ENCODE measurements at places on chromosomes 5 and 9.
A peak's percentile ranks its signal among the peaks of the same experiment; 100 is the strongest.

DNA sequence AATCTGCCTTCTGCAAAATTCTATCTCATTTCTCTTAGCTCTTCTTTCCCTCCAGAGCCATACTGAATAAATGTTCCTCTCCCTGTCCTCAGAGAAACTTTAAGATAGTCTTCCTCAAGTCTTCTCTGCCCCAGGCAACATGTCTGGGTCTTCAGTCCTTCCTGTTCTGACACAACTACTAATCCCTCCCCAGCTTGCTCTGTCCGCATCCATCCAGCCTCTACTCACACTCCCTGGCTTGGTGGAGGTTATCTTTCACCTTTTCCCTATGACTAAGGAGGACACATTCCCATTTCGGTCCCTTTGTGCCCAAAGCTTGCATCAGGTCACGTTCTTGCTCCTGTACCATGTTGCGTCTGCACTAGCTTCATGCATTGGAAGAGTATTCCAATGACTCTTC, 143.3 kb downstream of the TTLL11 start:
- no peak for DNase-seq

DNA sequence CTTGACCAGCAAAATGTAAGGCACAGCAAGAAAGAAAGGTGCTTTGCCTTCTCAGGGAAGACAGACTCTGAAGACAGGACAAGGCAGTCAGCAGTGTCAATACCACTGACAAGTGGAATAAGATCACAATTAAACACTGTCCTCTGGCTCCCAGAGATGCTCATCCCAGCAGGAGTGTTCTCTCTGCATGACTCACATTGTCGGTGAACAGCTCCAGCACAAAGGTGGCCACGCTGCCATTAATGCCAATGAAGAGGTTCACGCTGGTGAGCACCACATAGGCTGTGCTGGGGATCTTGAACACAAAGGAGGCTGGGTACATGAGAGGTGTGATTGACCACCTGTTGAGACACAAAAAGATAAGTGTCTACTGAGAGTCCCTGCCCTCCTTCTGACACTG, 31.9 kb downstream of the NIPSNAP3B start:
- no peak for DNase-seq

DNA sequence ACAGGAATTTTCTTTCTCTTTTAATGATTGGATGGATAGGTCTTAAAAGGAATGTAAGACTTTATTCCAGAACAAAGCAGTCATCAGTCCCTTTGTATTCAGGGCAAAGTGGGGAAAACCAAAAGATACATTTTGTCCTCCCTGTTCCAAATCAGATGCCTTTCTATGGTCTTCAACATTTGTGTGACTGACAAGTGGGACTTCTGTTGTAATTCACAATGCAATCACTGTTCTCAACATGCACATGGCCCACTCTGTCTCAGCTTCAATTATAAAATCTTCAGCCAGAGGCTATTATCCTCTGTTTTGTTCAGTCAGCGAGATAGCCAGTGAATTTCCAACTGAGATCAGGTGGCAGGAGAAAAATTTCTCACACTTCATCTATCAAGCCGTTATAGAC, 95.5 kb upstream of the ERBIN start:
- no peak for DNase-seq

DNA sequence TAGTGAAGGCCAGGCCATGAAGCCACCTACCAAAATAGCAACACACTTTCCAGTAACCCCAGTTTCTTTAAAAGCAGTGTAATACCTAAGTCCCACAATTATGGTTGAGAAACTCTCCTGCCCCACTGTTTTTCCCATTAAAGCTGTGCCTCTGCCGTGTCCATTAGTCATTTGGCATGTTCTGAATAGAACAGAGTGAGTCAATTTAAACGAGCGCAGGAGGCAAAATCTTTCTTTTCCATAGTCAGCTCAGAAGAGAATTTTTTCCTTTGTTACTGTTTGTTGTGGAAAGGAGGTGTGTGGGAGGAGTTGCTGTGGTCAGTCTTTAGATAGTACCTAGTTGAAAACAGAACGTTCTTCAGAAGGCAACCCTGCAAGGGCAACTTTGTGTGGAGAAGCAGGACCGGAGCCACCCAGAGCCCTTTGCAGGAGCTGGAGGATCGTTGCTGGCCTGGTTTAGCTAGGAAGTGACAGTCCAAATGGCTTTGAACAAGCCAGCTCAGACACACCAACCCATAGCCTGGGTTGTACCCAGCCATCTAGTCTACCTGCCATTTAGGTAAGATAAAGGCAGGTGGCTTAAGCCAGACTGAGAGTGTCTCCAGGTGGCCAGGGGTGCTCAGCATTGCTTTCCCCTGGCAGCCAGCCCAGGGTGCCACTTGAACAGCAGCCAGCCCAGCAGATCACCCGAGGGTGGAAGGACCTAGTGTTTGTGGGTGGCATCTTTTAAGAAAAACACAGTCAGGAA, 30.4 kb downstream of the GADD45G start:
- no peak for DNase-seq

DNA sequence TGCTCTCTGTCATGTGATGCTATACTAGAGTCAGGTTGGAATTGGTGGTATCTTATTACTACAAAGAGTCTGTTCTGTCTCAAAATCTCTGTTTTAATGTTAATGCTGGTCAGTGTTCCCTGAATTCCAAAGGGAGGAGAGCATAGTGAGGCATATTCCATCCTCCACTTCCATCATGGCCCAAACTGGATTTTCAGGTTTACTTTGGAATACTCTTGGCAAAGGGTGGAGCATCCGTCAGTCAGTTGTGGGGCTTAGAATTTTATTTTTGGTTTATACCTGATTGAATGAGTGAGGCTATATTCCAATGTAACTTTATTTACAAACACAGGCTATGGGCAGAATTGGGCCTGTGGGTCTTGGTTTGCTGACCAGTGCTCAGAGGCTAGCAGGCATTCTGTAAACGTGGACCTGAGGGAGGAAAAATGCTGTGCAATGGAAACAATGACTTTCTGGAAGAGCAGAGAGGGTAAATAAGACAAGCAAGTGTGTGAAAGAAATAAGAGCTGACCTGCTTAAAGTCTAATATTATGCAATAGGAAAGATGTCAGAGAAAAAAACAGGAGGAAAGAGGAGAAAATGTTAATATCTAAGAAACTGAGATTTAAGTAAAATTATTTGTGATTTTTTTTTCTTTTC, 106.2 kb upstream of the CLINT1 start:
- DNase-seq, result no peak

GRCh38 chr5:97480313-97480712, 297.3 kb upstream of the RIOK2 start:
- DNase-seq, result no peak

- DNase-seq, result no peak
Measured at GRCh38 chr9:90841213-90841612, 39.6 kb downstream of the SYK start.

- no peak for DNase-seq
Measured at GRCh38 chr5:32916648-32917047, 205.5 kb downstream of the NPR3 start.

DNA sequence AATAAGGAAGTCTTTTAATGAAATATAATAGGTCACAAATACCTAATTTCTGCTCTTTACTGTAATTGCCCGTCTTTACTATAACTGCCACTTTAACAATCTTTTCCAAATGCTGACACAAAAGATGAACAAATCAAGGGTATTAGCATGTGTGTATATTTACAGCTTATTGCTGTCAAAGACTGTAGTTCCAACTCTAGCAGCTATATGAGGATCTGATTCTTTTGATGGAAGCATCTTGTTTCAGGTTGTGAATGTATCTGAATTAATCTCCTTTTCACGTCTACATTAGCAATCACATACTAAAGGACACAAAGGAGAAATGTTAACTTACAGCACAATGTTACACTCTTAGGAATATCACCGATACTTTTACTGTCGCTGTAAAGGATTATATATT, 27.9 kb downstream of the RFX3 start:
- no peak for DNase-seq

DNA sequence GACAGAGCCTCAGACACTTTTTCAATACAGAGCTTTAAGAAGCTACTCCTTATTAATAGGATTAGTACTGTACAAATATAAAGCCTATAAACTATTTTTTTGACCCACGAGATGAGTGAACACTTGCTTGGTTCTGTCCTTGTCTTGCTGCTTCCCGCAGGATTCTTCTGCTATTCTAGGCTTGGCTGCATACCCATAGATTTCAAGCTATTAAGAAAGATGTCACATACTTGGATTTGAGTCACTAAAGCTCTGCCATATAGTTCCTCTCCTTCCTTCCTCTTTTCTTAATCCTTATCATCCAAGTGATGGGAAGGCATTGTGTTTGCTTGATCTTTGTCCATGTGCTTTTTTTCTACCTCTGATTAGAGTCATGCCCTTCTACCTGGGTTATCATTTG, 361.2 kb upstream of the TRPC7 start:
- DNase-seq, result no peak

- no peak for DNase-seq
Measured at GRCh38 chr9:35731415-35732184, 395 bp downstream of the TLN1 start.

- no peak for DNase-seq
Measured at GRCh38 chr5:16901021-16901644, 35.0 kb downstream of the MYO10 start.

DNA sequence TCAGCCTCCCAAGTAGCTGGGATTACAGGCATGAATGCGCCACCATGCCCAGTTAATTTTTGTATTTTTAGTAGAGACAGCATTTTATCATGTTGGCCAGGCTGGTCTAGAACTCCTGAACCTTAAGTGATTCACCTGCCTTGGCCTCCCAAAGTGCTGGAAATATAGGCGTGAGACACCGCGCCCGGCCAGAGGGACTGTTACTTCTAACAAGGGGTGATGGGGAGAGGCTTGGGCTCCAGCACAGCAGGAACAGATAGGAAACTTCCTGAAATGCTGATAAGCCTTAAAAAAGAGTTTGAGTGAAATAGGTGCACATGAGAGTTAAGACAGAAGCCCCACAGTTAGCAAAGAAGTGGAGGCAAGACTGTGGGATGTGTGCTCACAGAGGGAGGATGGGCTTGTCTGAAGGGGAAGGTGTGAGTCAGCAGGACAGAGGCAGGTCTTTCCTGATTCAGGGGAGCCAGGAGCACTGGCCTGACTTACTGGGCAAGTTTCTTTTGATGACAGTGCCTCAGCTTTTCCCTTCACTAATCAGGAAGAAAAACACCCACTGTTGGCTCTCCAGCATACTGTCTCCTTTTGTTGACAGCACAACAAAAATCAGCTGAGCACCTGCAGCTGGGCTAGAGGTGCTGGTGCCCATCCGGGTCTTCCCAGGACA, 68.4 kb downstream of the RAD23B start:
- DNase-seq, result no peak

DNA sequence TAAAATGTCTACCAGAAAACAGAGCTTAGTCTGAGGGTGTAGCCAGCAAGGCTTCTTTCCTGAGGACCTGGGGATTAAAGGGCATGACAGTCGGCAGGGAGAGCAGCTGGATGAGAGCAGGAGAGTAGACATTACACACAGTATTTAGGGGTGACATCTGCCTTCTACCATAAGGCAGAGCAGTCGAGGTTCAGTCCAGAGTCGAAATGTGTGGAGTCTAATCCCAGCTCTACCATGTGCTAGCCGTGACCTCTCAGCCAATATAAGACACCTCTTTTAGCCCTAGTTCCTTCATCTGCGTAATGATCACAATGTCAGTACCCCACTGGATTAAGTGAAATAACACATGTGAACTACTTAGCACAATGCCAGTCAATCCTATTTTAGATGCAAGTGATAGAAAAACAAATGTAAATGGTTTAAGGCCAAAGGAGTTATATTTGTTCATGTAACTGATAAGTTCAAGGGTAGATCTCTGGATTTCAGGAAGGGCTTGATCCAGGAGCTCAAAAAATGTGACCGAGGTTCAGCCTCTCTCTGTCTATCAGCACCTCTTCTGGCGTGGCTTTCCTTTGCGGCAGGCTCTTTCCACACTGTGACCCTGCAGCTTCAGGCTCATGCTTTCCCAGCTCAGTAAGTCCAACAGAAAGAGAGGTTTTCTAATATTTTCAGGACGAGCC, 16.2 kb upstream of the CPLX2 start:
- no peak for DNase-seq

GRCh38 chr9:4180907-4181605, 118.8 kb downstream of the GLIS3 start:
- no peak for DNase-seq

DNA sequence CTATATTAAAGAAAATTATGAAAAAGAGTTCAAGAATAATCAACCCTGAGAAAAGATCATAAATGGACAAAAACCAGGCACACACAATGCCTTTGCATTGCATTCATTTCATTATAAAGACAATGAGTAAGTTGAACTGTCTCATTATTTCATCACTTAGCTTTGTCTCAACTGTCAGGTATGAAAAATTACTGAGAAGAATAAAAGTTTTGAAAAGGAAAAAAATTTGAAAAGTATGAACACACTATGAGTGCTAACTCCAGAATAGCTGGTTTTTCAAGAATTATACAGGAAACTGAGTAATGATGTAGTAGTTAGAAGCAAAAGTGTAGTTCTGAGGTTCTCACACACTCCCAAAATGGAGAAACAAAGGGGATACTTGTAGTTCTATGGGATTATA, 16.3 kb upstream of the ANXA1 start:
- DNase-seq, result no peak

DNA sequence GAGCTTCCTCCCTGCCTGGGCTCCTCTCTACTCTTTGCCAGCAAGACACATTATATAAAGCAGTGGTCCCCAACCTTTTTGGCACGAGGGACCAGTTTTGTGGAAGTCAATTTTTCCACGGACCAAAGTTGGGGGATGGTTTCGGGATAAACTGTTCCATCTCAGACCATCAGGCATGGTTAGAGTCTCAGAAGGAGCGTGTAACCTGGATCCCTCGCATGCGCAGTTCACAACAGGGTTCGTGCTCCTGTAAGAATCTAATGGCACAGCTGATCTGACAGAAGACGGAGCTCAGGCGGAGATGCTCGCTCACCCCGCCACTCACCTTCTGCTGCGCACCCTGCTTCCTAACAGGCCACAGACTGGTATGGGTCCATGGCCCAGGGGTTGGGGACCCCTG, 142.8 kb downstream of the LIFR start:
- no peak for DNase-seq

GRCh38 chr5:139385061-139386049, 2.3 kb upstream of the SLC23A1 start:
- peak; percentile 37 for DNase-seq

GRCh38 chr9:107489144-107489673, 360 bp downstream of the KLF4 start:
- DNase-seq, result no peak

GRCh38 chr9:94553029-94553938, 1.6 kb upstream of the PCAT7 start:
- DNase-seq, result no peak
